GM10248 (cell line): ENCODE measurements at places on chromosomes 2 and 18.

GRCh38 chr18:54983041-54983686, 23.9 kb upstream of the CCDC68 start:
- peak; percentile 35 for DNase-seq

DNA sequence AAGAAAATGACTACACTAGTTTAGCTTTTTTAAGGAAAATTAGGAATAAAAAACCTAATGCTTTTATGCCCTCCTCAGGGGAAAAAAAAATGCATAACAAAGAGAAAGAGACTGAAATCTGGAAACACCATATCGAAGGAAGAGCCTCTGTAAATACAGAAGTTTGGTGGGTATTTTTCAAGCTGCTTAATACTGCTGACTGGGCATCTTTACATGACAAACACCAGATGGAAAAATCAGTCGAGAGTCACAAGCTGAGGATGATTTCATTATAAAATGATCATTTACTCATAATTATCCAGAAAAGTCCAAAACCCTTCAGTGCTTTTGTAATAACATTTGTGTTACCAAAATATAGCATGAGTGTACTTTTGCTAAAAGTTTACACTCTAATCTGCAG, 1600.7 kb upstream of the ACVR2A start:
- no peak for DNase-seq

GRCh38 chr2:217989221-217989948, 13.4 kb downstream of the TNS1 start:
- DNase-seq = no peak

- no peak for DNase-seq
These were observed 17.6 kb downstream of the PMAIP1 start for GRCh38 chr18:59917422-59917821.

GRCh38 chr2:149399934-149400615, 69.7 kb downstream of the LYPD6 start:
- no peak for DNase-seq

- DNase-seq = no peak
These were observed 7.6 kb downstream of the GPR148 start for GRCh38 chr2:130736487-130736886.

- DNase-seq = no peak
These were observed 201.3 kb upstream of the GALNT5 start for GRCh38 chr2:157056200-157056676.

DNA sequence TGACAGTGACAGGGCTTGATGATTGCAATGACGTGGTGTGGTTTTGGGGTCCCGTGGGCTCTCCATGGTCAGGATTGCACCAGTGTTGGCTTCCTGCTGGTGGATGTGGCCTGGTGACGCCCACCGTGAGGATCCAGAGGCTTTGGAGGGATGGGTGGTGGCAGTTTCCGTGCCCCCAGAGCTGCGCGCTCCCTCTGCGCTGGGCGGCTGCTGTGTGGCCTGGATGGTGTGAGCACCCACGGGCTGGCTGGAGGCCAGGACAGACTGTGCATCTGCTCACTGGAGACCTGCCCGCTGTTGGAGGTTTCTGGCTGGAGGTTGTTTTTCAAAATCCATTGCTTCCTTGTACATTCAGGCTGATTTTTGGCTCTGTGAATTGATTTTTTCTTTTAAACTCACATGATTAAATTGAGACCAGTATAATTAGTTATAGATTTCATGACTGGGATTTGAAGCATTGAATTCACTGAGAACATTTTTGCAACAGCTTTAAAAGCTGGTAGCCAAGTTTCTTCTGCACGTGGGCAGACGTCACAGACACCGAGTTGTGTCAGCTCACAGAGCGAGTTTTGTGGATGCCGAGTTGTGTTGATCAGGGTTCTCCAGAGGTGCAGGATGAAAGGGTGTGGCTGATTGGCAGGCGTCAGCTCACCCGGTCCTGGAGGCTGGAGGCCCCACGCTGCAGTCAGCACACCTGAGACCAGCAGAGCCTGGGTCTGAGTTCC, 72.7 kb downstream of the KCNG2 start:
- no peak for DNase-seq

DNA sequence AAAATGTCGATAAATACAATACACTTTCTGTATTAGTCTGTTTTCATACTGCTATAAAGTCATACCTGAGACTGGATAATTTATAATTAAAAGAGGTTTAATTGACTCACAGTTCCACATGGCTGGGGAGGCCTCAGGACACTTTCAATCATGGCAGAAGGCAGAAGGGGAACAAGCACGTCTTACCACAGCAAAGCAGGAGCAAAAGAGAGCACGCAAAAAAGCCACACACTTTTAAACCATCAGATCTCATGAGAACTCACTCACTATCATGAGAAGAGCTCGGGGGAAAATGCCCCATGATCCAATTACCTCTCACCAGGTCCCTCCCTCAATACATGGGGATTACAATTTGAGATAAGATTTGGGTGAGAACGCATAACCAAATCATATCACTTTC, 256.7 kb downstream of the ANAPC1 start:
- DNase-seq = no peak

GRCh38 chr18:56770873-56771272, 119.7 kb downstream of the WDR7 start:
- DNase-seq = no peak

DNA sequence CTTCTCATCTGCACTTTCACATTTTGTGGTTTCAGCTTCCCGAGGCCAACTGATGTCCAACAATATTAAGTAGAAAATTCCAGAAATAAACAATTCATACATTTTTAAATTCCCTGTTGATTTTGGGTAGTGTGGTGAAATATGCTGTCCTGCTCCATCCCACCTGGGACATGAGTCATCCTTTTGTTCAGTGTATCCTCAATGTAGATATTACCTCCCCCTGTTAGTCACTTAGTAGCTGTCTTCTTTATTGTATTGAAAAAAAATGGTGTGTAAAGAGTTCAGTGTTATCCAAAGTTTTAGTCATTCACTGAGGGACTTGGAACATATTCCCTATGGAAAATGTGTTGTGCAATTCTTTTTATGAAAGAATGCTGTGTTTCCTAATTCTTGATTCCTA, 348.1 kb downstream of the SOCS6 start:
- DNase-seq = no peak

GRCh38 chr18:69882965-69883668, 64.6 kb downstream of the CD226 start:
- no peak for DNase-seq

DNA sequence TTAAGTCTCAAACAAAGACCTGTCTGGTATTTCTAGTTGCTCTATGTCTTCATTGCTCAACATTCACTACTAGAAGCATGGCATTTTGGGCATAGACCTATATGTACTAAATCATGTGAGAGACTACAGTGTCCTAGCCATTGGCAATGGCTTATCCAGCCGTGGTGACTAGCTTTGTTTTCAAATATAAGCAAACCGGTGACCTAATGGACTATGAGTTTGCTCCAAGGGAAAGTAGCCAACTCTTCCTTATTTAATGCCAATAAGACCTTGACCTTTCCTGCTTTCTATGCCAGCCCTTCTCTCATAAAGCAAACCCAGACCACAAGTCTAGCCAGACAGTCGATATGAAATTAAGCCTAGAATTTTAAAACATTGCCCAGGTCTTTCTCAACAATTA, 113.7 kb upstream of the CREB1 start:
- no peak for DNase-seq

- no peak for DNase-seq
These were observed 7.6 kb downstream of the NEU4 start for GRCh38 chr2:241816431-241817121.

DNA sequence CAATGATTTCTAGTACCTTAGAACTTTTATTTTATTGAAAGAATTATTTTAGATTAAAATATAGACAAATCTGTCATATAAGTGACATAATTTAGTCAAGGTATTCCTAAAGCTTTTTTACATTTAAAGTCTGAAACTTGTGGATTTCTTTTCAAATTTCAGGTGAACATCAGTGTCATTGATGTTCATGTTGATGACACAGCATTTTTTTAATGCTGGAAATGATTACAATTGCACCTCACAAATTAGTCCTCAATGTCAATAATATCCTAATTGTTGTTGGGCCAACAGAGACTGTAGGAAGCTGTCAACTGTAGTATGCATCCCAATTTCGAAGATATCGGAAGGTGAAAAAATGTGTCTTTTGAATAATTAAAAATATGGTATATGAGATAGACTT, 214.4 kb upstream of the ARL4C start:
- DNase-seq = no peak

DNA sequence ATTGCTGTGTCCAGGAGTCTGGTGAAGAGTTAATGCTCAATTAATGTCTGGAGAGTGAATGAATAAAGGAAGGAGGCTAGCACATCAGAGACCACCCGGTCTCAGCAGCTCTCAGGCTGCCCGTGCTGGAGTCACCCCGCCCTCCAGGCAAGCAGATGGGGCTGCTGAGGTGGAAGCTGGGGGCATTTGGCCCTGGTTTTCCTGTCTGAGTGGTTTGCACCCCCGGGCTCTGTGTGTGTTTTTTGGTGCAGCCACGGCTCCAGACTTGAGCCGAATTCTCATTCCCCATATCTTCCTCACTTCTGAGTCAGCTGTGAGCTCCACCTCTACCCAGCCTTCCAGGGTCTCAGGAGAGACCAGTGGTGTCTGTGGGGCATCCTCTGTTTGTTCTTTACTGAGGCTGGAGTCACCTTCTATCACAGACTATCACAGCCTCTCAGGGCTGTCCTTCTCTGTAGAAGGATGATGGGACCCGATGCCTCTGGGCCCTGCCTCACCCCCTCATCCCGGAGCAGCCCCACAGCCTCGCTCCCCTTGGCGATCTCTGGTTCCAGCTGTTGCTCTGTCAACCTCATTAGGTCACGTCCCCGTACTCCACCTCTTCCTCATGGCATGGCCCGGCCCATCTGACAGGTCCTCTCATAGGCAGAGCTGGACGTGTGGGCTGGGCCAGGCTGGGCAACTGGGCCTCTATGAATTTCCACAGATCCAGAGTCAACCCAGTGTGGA, 60.8 kb downstream of the HS1BP3 start:
- DNase-seq = no peak

GRCh38 chr2:221025398-221025797, 546.7 kb downstream of the EPHA4 start:
- DNase-seq = no peak

DNA sequence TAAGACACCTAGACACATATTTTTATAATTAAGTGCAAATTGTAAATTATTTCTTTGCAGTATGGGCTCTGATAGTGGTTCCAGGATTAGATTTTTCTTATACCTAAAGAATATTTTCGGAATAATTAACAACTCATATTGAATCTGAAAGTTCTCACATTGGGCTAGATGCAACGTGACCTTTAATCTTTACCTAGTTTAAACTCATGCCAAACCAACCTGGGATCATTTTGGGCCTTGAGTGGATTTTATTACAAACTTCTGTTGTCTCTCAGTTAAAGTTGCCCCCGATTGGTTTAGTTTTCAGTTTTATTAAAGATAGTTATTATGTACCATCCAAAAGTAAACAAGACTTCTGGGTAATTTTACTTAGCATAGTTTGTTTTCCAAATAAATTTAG, 230.2 kb upstream of the VWC2L start:
- no peak for DNase-seq

GRCh38 chr18:58382446-58382845, 246.4 kb downstream of the ALPK2 start:
- no peak for DNase-seq

GRCh38 chr2:27735263-27735904, 36.1 kb upstream of the MRPL33 start:
- DNase-seq = no peak

DNA sequence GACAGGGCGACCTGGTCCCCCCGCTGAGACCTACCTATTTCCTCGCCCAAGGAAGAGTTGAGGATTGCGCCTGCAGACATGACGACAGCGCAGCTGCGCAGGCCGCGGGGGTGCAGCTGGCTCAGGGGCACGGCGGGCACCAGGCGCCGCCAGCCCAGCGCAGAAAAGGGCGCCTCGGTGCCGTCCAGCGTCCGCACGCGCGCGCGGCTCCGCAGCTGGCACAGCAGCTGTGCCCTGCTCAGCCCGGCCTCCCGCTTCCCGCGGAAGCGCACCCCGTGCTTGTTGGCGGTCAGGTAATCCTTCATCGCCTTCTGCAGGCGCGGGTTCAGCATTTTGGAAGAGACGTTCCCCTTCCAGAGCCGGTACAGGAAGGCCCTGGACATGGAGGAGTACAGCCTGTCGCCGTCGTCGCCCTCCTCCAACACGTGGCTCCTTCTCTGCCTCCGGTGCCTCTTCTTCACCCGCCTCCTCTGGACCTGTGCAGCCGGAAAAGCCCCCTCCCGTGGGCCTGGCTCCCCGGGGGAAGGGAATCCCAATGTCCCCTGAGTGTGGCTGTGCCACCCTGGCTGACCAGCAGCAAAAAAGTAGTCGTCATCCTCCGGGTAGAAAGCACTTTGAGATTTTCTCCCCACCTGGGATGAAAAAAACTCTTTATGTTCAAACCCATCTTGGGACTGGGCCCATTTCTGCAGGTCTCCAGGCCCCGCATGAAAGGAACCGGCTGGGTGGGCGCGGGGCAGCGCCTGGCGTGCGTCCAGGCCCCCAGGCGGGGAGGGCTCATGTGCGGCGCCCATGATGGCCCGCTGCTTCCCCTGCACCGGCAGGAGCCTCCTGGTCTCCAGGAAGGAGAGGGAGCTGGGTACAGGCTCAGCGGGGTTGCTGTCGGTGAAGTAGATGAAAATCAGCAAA, 42.7 kb downstream of the ST6GAL2 start:
- no peak for DNase-seq

GRCh38 chr2:236781933-236782816, 212.6 kb downstream of the ACKR3 start:
- no peak for DNase-seq
